NCI-H146 (cell line): ENCODE measurements at places on chromosomes 2 and 18.
A peak's percentile ranks its signal among the peaks of the same experiment; 100 is the strongest.

GRCh38 chr2:71604726-71605120, 151.4 kb downstream of the DYSF start:
- DNase-seq, result no peak

DNA sequence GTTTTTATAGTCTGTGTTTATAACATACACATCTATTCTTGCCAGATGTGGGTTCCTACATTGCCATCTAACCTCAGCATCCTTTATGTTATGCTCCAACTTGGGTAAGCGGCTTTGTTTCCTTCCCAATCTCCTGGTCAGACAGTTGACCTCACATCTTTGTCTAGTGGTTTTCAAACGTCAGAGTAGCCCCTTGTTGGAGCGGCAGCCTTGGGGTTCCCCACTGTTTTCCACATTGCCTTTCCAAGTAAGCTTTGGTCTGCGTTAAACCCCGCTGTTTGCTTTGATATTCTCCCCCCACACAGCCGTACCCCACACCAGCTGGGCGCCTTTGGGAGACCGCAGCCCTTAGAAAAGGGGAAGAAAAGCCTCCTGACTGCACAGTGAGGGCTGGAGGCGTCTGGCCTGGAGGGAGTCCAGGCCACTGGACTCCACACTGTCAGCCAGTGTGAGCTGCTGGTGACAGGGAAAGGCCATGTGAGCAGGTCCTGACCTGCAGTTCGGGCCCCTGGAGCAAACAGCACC, 83.3 kb downstream of the MALT1 start:
- no peak for DNase-seq

DNA sequence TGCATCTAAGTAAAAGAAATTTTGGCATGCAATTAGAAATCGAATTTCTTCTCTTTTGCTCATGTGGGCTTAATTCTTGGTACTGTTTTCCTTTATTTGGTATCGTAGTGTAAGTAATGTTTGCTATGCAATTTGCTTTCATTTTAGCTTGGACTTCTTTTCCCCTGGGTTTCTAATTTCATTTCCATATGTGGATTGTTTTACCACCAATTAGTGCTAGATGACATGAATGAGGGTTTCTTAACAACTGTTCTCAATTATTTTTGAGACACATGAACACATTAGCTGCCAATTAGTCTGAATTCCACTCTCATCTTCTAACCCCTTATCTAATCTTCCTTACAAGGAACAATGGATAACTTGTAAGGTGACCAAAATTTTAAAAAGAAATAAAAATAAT, 1047.2 kb upstream of the PIK3C3 start:
- DNase-seq, result peak; percentile 85

DNA sequence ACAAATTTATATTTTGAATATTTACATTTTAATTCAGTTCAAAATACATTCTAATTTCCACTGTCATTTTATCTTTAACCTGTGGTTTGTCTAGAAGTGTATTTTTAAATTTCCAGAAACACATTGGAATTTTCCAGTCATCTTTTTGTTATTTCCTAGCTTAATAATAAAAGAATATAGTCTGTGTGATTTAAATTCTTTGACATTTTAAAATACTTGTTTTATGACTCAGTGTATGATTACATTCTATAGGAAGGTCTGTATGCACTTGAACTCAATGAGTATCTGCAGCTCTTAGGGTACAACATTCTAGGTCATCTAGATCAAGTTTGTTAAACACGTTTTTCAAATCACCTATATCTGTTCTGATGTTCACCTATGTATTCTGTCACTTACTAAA, 88.3 kb upstream of the MBOAT2 start:
- no peak for DNase-seq

DNA sequence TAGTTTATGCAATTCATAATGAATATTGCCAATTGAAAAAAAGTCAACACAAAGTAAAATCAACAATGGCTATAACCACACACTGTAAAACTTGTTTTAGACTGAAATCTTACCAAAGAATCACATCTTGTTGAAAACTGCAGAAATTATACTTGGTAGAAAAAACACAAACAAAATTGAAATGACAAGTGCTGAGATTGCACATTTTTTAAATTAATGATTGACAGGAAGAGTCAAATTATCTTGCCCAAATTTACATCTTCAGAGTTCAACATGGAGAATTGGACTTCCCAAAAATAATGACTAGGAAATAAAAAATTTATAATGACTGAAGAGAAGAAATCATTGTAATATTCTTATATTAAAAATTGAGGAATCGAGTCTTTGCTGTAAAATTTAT, 84.6 kb upstream of the TTC39C start:
- DNase-seq, result no peak

DNA sequence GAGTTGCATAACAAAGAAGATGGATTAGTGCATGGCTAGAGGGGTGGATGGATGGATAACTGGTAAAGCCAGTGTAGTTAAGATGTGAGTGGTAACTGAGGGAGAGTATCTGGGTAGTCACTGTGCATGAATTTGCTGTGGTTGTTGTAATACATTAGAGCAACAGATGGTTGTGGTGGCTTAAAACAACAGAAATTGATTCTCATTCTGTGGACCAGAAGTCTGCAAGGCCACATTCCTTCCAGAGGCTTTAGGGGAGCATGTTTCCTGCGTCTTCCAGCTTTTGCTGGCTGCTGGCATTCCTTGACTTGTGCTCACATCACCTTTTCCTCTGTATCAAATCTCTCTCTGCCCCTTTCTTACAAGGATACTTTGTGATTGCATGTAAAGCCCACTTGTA, 155.4 kb downstream of the ASB1 start:
- no peak for DNase-seq

- no peak for DNase-seq
Observed at GRCh38 chr18:47794725-47795433, 135.6 kb downstream of the SMAD2 start.

DNA sequence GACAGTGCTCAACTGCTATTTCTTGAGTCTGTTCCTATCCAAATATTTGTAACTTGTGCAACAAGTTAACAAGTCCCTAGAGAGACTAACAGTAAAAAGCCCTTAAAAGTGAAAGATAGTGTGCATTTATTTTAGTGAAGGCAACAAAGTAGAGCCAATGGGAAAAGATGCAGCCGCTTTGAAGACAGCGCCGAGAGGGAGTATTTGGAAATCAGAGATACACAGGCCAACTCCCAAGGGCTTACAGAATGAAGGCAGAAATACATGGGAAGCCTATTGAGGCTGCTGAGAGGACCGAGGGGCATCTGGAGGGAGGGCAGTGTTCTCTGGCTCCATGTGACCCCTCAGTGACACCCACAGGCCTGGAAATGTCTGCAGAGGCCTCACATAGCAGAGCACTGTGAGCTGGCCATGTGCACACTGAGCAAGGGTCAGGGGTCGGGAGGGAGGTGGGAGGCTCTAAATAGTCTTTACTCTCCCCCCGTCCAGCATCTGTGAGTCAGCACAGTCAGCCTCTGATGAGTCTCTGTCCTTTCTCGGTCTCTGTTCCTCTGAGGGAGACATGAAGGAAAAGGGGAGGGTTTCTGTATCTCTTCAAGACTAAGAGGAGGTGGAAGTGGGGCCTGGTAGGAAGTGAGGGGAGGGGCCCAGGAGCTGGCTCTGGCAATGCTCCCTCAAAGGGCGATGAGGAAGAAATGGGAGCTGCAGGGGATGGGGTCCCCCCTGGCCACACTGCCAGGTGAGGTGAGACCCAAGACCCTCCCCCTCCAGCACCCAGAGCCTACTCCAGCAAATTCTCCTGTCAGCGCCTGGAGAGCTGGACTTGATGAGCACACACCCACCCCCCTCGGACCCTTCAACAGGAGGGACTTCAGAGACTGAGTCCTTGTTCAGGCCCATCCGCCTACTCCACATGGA, 133.6 kb downstream of the SP3 start:
- no peak for DNase-seq

GRCh38 chr2:27771202-27771547, 344 bp upstream of the MRPL33 start:
- no peak for DNase-seq

GRCh38 chr2:81583311-81584108, 1279.0 kb upstream of the LRRTM1 start:
- no peak for DNase-seq
